ENCODE measurements at places on chromosomes 11 and 22.

- no peak for DNase-seq
These were observed 157.3 kb downstream of the SWAP70 start for GRCh38 chr11:9821008-9821752.

- DNase-seq, result peak; percentile 48
These were observed 20.0 kb upstream of the SLC22A12 start for GRCh38 chr11:64571050-64571409.

DNA sequence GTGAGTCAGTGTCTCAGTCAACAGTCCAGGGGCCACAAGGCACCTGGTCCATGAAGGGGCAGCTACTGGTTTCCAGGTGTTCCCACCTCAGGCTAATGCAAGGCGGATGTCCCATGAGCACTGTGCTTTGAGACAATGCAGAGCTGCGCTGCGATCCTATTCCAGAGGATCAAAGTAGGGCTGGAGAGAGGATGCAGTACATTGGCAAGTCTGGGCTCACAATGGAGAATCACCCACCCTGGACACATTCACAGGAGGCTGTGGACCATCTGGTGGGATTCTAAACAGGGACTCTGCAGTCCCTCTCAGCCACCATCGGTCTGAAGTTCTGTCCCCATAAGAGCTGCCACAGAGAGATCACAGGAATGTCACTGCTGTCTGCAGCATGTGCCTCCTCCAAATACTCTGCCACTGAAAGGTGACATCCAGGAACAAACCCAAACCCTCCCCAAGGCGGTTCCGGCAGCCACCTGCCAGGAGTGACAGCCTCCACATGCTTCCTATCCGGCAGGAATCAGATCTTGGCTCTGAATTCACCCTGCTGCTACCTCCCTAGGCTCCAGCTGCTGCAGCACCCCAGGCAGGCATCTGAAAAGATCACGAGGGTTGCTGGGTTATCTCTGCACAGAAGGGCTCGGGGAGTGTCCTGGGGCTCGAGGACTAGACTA lies 45.3 kb upstream of the SERPIND1 start:
- DNase-seq, result no peak

DNA sequence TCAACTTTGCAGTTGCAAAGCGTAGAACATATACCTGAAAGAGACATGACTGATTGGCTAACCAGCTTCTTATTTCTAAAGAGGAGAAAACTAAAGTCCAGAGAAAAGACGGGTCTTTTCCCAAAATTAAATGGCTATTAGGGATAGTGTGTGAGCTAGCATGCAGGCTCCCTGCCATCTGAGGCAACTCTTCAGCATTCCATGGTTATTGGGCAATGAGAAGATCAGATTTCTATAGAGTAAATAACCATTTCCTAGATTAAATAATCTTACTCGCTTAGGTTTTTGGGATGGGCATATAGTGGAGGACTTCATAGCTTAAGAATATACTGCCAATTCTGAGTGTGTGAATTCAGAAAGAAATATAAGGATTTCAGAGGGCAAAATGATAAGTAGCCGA lies 95.0 kb downstream of the PDHX start:
- no peak for DNase-seq

DNA sequence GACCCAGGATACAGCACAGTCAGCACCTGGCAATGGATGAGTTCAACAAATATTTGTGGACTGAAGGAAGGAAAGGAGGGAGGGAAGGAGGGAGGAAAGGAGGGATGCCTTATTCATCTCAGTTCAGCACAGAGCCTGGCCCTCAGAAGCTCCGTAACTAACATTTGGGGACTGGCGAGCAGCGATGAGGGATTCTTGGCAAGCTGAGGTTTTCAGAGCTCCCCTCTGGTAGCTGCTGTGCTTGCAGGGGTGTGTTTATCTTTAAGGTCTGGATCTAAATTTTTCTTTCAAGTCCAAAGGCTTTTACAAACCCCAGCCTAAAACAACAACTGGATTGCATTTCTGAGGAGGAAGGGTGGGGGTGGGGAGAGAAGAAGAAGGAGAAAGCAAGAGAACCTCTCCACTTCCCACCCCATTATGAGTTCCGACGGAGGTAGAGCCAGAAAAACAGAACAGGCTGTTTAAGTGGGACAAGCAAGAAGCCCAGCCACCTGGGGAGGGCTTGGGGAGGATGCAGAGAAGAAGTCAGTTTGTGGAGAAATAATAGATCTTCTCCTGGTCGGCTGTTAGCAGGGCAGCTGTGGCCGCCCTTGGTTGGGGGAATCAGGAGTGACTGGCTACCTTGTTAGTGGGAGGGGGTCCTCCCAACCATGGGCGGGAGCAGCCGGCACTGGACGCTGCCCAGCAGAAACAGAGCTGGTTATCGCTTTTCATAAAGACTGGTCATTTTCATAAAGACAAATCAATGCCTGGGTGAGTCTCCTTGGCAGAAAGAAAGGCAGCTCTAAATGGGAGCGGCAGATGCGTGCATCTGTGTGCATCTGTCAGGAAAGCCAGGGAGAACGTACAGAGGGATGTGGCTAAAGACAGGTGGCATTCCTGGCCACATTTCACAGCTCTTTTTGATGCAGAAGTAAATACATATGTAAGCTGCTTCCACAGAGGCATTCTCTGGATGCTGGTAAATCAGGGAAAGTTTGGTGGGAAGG lies 78.0 kb downstream of the TSPAN18 start:
- no peak for DNase-seq

- DNase-seq, result no peak
These were observed 108.5 kb downstream of the CD44 start for GRCh38 chr11:35247428-35247827.

DNA sequence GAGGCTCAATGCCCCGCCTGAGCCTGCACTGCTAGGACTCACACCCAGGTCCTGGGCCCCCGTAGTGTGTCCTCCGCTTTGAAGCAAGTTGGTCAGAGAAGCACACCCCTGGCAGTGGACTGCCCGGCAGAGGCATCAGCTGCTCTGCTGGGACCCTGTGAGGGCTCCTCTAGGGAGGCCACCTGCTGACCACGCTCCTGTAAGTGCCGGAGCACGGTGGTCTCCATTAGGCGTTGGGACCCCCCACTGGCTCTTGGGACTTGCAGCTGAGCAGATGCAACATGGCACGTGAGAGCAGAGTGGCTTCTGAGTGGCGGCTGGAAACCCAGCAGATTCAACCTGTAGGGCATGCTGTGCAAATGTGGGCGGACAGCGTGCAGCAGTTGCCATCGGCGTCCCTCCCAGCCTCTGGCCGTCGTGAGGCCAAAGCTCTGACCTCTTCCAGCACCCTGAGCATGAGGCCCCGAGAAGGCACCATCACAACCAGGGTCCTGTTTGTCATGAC lies 16.9 kb downstream of the MRGPRG start:
- DNase-seq, result no peak

- DNase-seq, result peak; percentile 28
These were observed 73.7 kb upstream of the AMOTL1 start for GRCh38 chr11:94694309-94695060.

DNA sequence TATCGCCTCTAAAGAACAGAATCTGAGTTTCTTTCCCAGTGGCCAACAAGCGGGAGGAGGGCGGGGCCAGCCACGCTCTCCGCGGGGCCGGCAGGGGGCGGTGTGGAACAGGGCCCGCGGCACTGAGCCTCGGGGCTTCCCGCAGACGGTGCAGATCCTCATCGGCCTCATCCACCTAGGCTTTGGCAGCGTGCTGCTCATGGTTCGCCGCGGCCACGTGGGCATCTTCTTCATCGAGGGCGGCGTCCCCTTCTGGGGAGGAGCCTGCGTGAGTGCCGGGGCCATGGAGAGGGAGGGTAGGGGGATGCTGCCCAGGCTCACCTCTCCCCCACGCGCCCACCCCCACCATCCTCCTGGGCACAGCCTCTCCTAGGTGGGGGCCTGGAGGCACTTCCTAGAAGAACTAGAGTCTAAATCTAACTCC lies 10.7 kb downstream of the MS4A15 start:
- DNase-seq, result no peak

- DNase-seq, result no peak
These were observed 583.2 kb downstream of the BUD13 start for GRCh38 chr11:116189408-116190170.

- no peak for DNase-seq
These were observed 403.9 kb upstream of the ANO3 start for GRCh38 chr11:25928076-25928475.

- peak; percentile 86 for DNase-seq
These were observed 1250.5 kb downstream of the BRD1 start for GRCh38 chr22:48577014-48577690.

GRCh38 chr11:13551834-13552233 lies 56.0 kb upstream of the PTH start:
- DNase-seq, result no peak

- no peak for DNase-seq
These were observed 2.3 kb upstream of the SLC22A12 start for GRCh38 chr11:64588701-64589100.

- no peak for DNase-seq
These were observed 13.7 kb upstream of the DRD2 start for GRCh38 chr11:113488931-113489351.

- DNase-seq, result no peak
These were observed 686 bp downstream of the USP2 start for GRCh38 chr11:119380827-119381180.

DNA sequence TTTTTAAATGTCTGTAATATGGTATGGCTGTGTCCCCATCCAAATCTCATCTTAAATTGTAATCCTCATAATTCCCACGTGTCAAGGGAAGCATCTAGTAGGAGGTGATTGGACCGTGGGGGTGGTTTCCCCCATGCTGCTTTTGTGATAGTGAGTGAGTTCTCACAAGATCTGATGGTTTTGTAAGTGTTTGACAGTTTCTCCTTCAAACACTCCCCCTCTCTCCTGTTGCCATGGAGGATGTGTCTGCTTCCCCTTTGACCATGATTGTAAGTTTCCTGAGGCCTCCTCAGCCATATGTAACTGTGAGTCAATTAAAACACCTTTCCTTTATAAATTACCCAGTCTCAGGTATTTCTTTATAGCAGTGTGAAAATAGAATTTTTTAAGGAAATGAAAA lies 31.1 kb upstream of the CD44 start:
- DNase-seq, result no peak

GRCh38 chr11:4134806-4135205 lies 40.2 kb downstream of the RRM1 start:
- no peak for DNase-seq

DNA sequence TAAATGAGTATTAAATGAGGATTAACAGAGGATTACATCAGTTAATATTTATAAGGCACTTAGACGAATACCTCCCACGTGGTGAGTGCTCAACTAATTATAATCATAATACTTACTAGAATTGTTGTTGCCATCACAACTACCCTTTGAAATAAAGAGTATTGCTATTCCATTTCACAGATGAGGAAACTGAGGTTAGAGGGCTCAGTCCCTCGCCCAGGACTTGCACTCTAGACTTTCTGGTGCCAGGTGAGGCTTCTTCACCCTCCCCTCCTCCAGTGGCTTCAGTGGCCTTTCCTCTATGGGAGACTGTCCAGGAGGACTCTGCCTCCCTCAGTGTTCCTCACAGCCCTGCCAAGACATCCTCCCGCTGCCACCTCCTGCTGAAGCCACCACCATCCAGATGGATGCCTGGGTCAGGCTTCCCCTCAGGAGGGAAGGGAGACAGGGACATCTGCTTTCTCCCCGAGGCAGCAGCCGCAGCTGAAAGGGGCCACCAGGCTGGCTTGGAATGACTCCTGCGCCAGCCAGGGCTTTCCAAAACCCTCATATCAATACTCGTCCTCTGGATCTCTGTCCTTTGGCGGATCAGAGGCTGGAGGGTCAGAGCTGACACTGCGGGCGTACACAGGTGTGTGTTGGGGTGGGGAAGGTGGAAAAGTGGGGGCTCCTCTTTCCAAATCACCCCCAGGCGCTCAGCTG lies 580.1 kb downstream of the BUD13 start:
- DNase-seq, result no peak

- DNase-seq, result no peak
These were observed 6.0 kb downstream of the CCDC86 start for GRCh38 chr11:60847896-60848295.

DNA sequence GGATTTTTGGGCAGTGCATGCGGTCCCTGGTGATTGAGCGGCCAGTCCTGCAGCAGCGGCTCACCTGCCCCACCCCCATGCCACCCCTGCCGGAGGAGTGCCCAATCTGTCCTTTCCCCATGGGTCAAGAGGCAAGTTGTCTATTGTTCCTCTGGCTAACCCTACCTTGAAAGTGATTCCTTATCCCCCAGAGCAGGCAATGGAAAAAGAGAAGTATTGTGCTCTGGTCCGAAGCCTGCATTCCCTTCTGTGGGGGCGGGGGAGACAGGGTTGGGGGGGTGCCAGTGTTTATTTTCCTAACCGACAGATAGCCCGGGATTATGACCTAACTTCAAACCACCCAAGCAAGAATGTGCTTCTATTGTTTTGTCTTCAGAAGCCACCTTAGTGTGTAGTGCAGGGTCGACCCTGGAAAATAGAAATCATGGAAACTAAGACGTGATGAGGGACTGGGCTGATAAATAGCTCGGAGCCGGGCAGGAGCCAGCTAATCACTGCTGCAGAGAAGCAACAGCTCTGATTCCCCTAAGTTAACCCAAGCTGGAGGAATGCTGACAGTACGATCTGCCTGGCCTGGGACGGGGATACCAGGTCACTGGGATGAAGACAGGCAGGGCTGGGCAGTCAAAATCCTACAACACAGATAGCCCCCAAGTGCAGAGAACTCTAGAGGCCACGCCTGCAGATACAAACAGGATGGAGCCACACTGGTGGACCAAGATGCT lies 38.7 kb upstream of the ATXN10 start:
- no peak for DNase-seq

All from posterior cingulate gyrus (tissue), 11 donors.